COR-L47 (cell line): ENCODE measurements at places on chromosomes 1 and 21.

DNA sequence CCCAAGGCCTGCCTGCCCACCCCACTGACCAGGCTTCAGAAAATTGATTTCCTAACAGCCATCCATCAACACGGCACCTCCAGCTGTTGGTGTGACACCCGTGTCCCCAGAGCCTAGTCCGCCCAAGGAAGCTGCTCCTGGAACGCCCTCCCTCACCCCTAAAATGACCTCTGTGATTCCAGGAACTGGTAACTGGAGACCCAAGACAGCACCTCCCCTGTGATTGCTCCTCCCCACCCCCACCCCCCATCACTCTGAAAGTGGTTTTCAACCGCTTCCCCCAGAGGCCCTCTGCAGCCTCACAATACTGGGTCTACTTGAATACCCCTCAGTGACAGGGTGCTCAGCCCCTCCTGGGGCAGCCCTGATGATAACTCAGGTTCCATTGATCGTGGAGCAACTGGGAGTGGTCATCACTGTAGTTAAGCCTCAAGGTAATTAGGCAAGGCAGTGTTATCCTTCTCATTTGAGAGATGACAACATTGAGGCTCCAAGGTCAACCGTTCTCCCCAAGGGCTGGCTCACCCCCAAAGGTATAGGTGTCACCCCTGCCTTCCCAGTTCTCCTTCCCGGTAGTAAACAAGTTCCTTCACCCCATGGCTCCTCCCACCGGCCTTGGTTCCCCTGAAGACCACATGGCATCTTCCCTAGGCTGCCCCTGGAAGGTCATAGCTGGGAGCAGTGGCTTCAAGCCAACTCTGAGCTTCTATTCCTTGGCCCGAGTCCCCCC, 52.0 kb downstream of the TAS1R2 start:
- no peak for DNase-seq

GRCh38 chr1:212491454-212491853, 58.7 kb downstream of the NENF start:
- DNase-seq, result no peak

- DNase-seq, result no peak
These were observed 320.2 kb downstream of the MATN1 start for GRCh38 chr1:30403061-30403645.

- no peak for DNase-seq
These were observed 104.4 kb upstream of the VANGL1 start for GRCh38 chr1:115537415-115537814.

- DNase-seq, result no peak
These were observed 1162.4 kb downstream of the BRINP3 start for GRCh38 chr1:189315035-189315901.

- no peak for DNase-seq
These were observed 14.6 kb downstream of the TRIM67 start for GRCh38 chr1:231176421-231176820.

GRCh38 chr1:197277166-197277565, 9.1 kb downstream of the CRB1 start:
- DNase-seq, result no peak

GRCh38 chr21:42193721-42194120, 25.2 kb upstream of the ABCG1 start:
- DNase-seq, result no peak
